ENCODE measurements at places on chromosomes 11 and 22. TPM values are rescaled to one million over a fixed set of nuclear protein-coding genes. Genes with fewer than 3 reads are reported as not detected.

The PGR gene
- 0.49 TPM for total RNA-seq

The OR4A16 gene
- not detected for total RNA-seq

The KRTAP5-9 gene
- not detected for total RNA-seq

The TECTA gene
- 0.65 TPM for total RNA-seq

The NNMT gene
- 821 TPM for total RNA-seq

The SCGB1C1 gene
- total RNA-seq = not detected

The RIC3 gene
- not detected for total RNA-seq

All from cardiac atrium fibroblast (primary cell).